ENCODE measurements at places on chromosomes 2 and 18.

- no peak for DNase-seq
Measured at GRCh38 chr18:48073211-48073930, 142.9 kb upstream of the SMAD2 start.

DNA sequence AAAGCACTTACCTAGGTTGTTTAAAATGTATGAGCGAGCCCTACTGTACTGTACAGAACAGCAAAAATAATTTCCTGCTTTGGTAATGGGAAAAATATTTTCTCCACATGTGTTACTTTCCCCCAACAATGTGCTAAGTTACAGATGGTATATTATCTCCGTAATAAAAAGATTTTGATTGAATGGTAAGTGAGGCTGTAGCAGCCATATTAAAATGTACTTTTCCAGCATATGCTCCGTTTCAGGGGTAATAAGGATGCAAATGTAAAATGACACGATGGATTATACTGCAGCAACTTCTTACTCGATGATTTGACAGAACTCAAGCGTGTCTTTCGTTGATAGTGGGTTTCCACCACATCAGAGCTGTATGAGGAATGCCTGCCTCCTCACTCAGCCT, 50.5 kb downstream of the OSBPL6 start:
- no peak for DNase-seq

- DNase-seq = no peak
Measured at GRCh38 chr2:50687327-50687726, 344.6 kb downstream of the NRXN1 start.

- no peak for DNase-seq
Measured at GRCh38 chr2:226579519-226579918, 220.1 kb downstream of the IRS1 start.

All from GM12878 (cell line).